Stimulated activated CD8-positive, alpha-beta memory T cell treated with anti-CD3 and anti-CD28 coated beads, Interleukin-4, amount 100 ng/mL, for 4 hours (primary cell): ENCODE measurements at places on chromosomes 11 and 22.

- DNase-seq, result peak; percentile 5
These were observed 3.9 kb upstream of the VSIG10L2 start for GRCh38 chr11:125941619-125942611.

GRCh38 chr11:45021001-45021400 lies 70.3 kb upstream of the TP53I11 start:
- no peak for DNase-seq

GRCh38 chr11:8971924-8972316 lies 7.7 kb upstream of the TMEM9B start:
- no peak for DNase-seq

- no peak for DNase-seq
These were observed 9.3 kb downstream of the RNH1 start for GRCh38 chr11:497565-498296.

DNA sequence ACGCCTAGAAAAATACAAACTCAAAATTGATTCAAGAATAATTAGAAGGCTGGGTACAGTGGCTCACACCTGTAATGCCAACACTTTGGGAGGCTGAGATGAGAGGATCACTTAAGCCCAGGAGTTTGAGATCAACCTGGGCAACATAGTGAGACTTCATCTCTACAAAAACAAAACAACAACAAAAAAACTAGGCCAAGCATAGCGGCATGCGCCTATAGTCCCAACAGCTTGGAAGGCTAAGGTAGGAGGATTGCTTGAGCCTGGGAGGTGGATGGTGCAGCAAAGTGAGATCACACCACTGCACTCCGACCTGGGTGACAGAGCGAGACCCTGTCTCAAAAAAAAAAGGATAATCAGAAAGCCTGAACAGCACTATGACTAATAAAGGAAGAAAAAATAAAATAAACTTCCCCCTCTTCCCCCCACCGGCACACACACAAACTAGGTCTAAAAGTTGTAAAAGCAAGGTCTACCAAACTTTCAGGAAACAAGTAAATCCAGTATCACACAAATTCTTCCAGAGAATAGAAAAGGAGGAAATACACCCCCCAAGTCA lies 35.8 kb downstream of the RRAS2 start:
- no peak for DNase-seq

GRCh38 chr11:75589051-75589450 lies 27.0 kb downstream of the SERPINH1 start:
- DNase-seq, result no peak

DNA sequence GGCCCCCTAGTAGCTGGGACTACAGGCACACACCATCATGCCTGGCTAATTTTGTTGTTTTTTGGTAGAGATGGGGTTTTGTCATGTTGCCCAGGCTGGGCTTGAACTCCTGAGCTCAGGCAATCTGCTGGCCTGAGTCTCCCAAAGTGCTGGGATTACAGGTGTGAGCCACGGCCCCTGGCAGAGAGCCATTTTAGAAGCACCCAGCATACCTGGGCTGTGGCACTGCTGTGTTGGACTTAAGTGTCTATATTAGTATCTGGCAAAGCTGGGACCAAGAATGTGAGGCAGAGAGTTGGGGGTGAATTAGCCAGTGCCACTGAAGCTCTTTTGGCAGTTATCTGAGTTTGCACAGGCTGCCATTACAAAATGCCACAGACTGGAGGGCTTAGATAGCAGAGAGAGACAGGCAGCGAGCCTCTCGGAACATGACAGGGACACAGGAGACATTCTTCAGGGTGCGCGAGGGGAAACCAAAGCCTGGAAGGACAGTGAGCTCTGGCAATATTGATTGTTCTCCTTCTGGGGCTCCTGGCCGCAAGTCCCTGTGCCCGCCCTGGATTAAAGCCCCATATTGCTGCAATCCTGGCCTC lies 87.7 kb upstream of the ALX4 start:
- no peak for DNase-seq

DNA sequence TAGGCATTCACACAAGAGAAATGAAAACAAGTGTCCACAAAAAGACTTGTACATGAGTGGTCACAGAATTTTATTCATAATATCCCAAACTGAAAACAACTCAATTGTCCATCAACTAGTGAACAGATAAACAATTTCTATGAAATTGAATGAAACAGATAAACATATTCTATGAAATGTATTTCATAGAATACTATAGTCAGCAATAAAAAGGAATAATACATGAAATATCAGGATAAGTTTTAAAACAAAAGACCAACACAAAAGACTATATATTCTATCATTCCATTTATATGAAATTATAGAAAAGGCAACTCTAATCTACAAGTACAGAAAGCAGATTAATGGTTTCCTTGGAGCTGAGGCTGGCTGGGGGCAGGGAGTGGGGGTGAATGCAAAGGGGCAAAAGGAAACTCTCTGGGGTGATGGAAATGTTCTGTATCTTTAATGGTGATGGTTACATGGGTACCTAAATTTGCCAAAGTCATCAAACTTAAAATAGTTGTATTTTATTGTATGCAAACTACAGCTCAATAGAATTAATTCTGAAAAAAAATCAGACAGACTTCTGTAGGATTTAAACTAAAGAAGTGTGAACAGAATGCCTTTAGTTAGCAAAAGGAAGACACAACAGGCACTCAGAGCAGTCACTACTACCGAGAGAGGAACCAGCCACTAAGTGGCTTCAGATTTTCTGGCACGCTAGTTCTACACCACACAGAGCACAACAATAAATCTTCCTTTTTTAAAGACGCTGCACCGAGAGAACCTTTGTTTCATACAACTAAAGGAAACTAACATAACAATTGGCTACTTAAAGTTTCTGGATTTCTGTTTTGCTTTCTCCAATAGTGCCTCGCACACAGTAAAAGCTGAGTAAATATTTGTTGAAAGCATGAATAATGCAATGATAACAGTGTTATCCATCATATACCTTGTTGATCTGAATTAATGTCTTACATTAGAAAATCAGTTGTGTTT lies 15.4 kb downstream of the CCDC34 start:
- DNase-seq, result no peak

- DNase-seq, result no peak
These were observed 10.5 kb downstream of the YWHAH start for GRCh38 chr22:31954535-31955523.

GRCh38 chr11:64447831-64448598 lies 89.1 kb downstream of the RPS6KA4 start:
- no peak for DNase-seq

DNA sequence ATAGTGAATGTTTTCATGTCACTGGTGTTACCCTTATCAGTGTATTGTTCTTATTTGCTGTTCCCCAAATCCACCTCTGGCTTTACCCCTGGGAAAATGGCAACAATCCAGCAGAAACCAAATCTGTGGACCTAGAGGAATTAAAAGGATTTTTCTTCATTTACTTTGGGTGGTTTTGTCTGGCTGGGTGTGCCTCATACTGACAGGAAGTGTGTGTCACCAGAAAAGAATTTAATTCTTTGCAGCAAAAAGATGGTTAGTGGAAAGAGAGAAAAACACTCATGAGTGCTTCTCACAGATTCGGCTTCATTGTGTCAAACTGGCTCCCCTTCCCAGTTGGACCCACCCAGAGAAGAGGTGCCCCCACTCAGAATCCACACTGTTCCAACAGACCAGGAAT lies 38.9 kb downstream of the FZD4 start:
- no peak for DNase-seq

DNA sequence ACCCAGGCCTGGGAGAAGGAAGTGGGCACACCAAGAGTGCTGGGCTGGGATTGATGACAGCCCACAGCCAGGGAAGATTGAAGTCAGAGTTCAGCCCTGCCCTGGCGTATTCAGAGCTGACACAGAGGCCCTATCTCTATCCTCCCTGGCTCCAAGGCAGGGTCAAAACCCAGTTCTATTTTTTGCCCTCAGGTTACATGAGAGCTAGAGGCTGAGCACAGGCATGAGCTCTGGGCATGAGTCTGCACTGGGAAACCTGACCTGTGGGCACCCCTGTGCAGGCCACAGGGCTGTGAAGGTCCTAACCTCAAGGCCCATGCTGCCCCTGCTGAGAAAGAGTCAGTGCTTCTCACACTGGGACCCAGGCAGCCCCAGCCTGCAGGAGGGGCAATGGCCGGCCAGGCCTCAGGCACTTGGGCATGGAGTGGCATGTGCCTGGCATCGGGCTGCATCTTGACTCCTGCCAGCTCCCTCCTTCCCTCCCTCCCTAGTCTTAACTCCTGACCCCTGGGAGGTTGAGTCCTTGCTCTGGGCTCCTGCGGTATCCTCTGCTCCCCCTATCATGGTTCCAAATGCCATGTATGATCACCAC lies 5.4 kb downstream of the SLC35E4 start:
- no peak for DNase-seq

DNA sequence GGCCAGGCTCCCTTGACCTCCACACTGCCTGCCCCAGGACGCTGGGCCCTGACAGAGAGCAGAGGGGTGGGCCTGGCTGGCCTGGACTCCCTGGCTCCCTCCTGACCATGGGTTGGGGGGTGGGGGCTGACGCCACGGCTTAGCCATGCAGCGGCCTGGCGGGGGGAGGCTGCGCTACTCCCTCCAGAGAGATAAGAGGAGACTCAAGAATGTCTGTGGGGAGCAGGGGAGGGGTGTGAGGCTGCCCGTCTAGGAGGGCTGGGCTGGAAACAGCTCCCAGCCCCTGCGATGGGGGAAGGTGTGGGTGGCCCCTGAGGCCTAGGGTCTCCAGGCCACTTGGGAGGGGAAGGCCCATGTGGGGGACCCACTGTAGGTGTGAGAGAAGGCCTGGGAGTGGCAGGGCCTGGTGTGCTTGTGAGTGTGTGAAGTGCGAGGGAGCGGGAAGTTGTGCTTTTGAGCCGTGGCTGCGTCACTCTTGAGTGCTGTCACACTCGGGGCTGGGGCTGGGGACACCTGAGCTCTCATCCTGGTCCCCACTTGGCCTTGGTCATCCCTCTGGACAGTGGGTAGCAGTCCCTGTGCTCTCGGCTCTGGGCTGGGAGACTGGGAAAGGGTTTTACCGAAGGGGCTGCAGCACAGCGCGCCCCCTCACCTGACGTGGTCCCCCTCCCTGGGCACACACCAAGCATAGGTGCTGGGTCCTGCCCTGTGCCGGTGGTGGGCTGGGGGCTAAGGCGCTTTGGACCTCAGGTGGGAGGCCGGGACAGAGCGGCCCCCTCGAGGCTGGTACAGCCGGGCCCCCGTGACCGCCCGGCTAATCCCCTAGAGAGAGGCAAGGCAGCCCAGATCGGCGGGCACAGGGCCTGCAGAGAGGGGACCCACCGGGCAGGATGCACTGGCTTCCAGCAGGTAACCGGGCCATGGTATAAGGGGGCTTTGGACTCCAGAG lies 2.4 kb downstream of the MYRF start:
- no peak for DNase-seq

DNA sequence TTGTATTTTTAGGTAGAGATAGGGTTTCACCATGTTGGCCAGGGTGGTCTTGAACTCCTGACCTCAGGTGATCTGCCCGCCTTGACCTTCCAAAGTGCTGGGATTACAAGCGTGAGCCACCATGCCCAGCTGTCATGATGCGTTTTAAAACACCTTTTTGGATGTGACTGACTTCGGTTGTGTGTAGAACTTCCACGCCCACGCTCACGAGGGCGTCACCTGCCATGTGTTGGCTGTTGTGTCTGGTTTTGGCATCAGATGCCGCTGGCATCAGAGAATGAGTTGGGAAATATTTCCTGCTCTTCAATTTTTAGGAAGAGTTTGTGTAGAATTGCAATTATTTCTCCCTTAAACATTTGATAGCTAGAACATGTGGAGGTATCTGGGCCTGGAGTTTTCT lies 109.1 kb downstream of the KCNQ1 start:
- no peak for DNase-seq

DNA sequence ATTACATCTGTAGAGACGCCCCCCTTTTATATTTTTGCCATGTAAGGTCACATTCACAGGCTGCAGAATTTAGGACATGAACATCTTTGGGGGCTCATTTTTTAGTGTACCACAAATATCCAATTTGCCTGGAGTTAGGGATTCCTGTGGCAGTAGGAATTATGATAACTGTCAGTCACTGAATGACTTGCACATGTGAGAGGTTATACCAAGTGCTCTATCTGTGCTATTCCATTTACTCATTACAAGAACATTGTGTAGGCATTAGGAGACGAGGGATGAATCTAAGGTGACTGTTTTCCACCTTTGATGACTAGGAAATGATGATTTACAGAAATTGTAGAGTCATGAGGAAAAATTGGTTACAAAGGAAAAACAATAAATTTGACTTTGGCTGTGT lies 79.3 kb downstream of the LIF start:
- DNase-seq, result no peak

- DNase-seq, result no peak
These were observed 95.7 kb upstream of the VPREB1 start for GRCh38 chr22:22148905-22149304.

- no peak for DNase-seq
These were observed 682.6 kb downstream of the KCNA4 start for GRCh38 chr11:29333993-29334775.

GRCh38 chr22:27499121-27499520 lies 302.4 kb downstream of the MN1 start:
- DNase-seq, result no peak

DNA sequence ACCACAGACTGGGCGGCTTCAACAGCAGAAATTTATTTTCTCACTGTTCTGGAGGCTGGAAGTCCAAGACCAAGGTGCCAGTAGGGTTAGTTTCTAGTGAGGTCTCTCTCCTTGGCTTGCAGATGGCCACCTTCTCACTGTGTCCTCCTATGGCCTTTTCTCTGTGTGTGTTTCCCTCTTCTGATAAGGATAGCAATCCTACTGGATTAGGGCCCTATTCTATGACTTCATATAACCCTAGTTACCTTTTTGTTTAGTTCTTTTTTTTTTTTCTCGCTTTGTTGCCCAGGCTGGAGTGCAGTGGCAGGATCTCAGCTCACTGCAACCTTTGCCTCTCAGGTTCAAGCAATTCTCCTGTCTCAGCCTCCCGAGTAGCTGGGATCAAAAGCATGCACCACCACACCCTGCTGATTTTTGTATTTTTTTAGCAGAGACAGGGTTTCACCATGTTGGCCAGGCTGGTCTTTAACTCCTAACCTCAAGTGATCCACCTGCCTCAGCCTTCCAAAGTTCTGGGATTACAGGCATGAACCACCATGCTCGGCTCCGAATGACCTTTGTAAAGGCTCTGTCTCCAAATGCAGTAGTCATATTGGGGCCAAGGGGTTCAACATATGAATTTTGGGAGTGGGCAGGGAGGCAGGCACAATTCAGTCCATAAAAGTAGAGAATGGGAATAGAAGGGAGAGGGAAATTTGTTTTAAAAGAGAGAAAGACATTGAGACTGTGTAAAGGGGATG lies 25.5 kb upstream of the NNMT start:
- DNase-seq, result no peak

GRCh38 chr22:44592824-44593148 lies 94.8 kb upstream of the RTL6 start:
- DNase-seq, result no peak

GRCh38 chr11:134724779-134725140 lies 312.7 kb upstream of the B3GAT1 start:
- no peak for DNase-seq

GRCh38 chr22:47023871-47024270 lies 261.4 kb downstream of the TBC1D22A start:
- no peak for DNase-seq
